Hair follicular keratinocyte (primary cell): ENCODE measurements at places on chromosomes 4 and X. TPM values are rescaled to one million over a fixed set of nuclear protein-coding genes. Genes with fewer than 3 reads are reported as not detected.

DCAF12L2 gene
- total RNA-seq: not detected in 2 replicates

MANBA gene
- total RNA-seq: 6.4 and 15.2 TPM in 2 replicates

MSANTD1 gene
- total RNA-seq: 0.23 TPM in 1 of 2 replicates, not detected in the other

NFKB1 gene
- total RNA-seq: 44.2 and 46.9 TPM in 2 replicates

UGT2A1 gene
- total RNA-seq: not detected in 2 replicates

MAP7D2 gene
- total RNA-seq: 0.62 and 1.1 TPM in 2 replicates

TEX13B gene
- total RNA-seq: not detected in 2 replicates

SORCS2 gene
- total RNA-seq: 0.31 TPM in 1 of 2 replicates, not detected in the other

STARD8 gene
- total RNA-seq: 0.16 and 0.34 TPM in 2 replicates

CYLC1 gene
- not detected in 2 replicates for total RNA-seq

ELMOD2 gene
- total RNA-seq: 17.6 and 18.5 TPM in 2 replicates

TNIP3 gene
- total RNA-seq: 0.23 and 1.4 TPM in 2 replicates

CYSLTR1 gene
- total RNA-seq: not detected in 2 replicates

SYP gene
- total RNA-seq: 0.16 and 0.30 TPM in 2 replicates

GPR143 gene
- 0.08 TPM in 1 of 2 replicates, not detected in the other for total RNA-seq

PROM1 gene
- total RNA-seq: not detected in 2 replicates

ZFX gene
- total RNA-seq: 11.2 and 14.8 TPM in 2 replicates

KIT gene
- not detected in 2 replicates for total RNA-seq

EDA gene
- total RNA-seq: 0.38 and 0.70 TPM in 2 replicates

SHISA3 gene
- total RNA-seq: not detected in 2 replicates

SPARCL1 gene
- total RNA-seq: not detected in 2 replicates

TMEM47 gene
- 1.6 and 5.8 TPM in 2 replicates for total RNA-seq

AADAT gene
- total RNA-seq: 3.1 and 4.7 TPM in 2 replicates

CXorf49 gene
- not detected in 2 replicates for total RNA-seq

EREG gene
- total RNA-seq: 77.0 and 84.1 TPM in 2 replicates

SH3BP2 gene
- 6.5 and 12.9 TPM in 2 replicates for total RNA-seq

UGT2B10 gene
- not detected in 2 replicates for total RNA-seq

ADD1 gene
- 79.7 and 104 TPM in 2 replicates for total RNA-seq

PHKA1 gene
- total RNA-seq: 6.7 and 11.8 TPM in 2 replicates

FRMPD4 gene
- total RNA-seq: 0.08 TPM in 2 replicates

MGST2 gene
- 42.4 and 47.6 TPM in 2 replicates for total RNA-seq

PCYT1B gene
- 7.2 and 8.8 TPM in 2 replicates for total RNA-seq
